T-helper 17 cell (primary cell): ENCODE measurements at places on chromosomes 6 and 20. TPM values are rescaled to one million over a fixed set of nuclear protein-coding genes. Genes with fewer than 3 reads are reported as not detected.
A peak's percentile ranks its signal among the peaks of the same experiment; 100 is the strongest.

GRCh38 chr6:38166411-38167240 lies 347.1 kb downstream of the ZFAND3 start:
- peaks cover 3% of the 10 kb centered on the region for H3K4me1 ChIP-seq
- H3K27ac ChIP-seq, result no peak overlapping the region
- no peak for DNase-seq

DNA sequence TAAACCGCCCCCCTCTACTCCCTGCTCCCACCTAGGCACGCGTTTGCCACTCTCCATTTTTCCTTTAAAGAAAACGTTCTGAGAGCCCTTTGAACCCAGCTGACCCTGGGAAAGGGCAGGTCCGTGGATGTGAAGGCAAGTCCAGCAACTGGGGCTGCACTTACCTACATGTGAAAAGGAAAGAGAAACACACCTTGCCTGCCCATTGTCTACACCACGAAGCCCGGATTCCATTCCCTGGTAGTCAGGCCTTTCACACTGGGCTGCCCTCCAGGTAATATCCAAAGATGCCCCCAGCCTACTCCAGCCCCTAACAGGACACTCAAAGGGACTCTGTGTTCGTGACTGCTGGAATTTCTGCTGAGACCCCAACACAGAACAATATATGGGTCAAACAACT lies 94.4 kb downstream of the CD83 start:
- no peaks in the 10 kb centered on the region for H3K27me3 ChIP-seq
- peaks cover 12% of the 10 kb centered on the region for H3K4me1 ChIP-seq
- DNase-seq, result no peak
- no peaks in the 10 kb centered on the region for H3K36me3 ChIP-seq
- H3K4me3 ChIP-seq, result peak overlapping the region; percentile 86

DNA sequence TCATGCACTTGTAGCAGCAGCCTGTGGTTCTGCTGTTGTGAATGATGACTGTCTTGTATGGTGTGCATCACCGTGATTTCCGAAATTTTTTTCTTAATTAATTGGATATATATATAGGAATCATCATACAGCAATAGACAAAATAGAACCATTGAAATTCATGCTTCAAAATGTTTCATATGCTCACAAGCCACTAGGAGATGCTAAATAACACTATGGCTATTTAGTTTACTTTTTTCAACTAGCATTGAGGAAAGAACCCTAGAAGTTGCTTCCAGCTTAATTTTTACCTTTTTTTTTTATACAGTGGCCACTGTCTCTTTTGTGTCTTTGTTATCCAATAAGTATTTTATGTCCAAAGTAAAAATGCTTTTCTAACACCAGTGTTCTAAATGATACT lies 485.4 kb downstream of the CDKAL1 start:
- H3K27me3 ChIP-seq, result no peaks in the 10 kb centered on the region
- H3K27ac ChIP-seq, result no peak overlapping the region

DNA sequence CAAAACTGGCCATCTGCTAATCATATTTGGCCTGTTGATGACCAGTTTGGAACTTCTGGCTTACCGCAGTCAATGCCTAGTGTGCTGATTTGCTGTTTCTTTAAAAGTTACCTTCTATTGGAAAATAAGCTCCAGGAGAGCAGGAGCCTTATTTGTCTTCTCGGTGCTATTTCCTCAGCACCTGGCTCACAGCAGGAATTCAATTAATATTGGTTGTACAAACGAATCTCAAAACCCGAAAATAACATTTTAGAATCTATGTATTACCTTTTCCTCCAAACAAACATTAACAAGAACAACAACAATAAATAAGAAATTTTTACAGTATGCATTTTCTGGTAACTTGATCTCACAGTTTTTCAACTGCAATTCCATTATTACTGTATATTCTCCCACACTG lies 1080.7 kb upstream of the MAP3K7 start:
- H3K4me3 ChIP-seq, result no peak overlapping the region
- H3K36me3 ChIP-seq, result no peaks in the 10 kb centered on the region
- H3K27ac ChIP-seq, result no peak overlapping the region
- H3K4me1 ChIP-seq, result no peaks in the 10 kb centered on the region
- no peak for DNase-seq

HSPA12B gene
- total RNA-seq, result not detected

DNA sequence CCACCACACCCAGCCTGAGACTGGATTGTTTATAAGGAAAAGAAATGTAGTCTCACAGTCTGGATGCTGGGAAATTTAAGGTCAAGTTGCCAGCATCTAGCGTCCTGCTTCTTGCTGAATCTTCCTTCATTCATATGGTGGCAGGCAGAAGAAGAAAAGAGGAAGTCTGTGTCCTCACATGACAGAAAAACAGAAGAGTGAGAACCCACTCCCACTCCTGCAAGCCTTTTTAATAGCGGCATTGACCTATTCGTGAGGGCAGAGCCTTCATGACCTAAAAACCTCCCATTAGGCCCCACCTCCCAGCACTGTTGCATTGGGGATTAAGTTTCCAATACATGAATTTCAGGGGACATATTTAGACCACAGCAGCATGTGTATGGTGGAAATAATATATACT lies 160.8 kb upstream of the BMP2 start:
- H3K27me3 ChIP-seq, result no peaks in the 10 kb centered on the region
- no peak overlapping the region for H3K27ac ChIP-seq
- H3K4me1 ChIP-seq, result no peaks in the 10 kb centered on the region
- H3K36me3 ChIP-seq, result no peaks in the 10 kb centered on the region
- H3K4me3 ChIP-seq, result no peak overlapping the region

DNA sequence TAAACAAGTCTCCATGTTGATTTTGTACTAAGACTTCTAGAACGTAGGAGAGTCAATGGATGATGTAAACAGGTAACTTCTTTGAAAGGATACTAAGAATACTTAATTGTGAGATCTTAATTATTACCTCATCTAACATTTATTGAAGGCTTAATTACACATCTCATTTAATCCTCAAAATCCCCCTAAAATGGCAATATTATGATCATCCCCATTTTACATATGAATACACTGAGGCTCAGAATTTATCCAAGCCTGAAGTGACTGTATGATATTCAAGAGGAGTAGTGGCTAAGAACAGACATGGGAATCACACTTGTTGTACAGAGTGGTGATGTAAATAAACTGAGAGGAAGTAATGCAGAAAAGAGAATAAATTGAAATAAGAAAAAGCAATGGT lies 22.9 kb downstream of the NOL7 start:
- peaks cover 9% of the 10 kb centered on the region for H3K36me3 ChIP-seq
- DNase-seq, result no peak
- peaks cover 23% of the 10 kb centered on the region for H3K4me1 ChIP-seq
- H3K4me3 ChIP-seq, result no peak overlapping the region
- H3K27me3 ChIP-seq, result no peaks in the 10 kb centered on the region

DNA sequence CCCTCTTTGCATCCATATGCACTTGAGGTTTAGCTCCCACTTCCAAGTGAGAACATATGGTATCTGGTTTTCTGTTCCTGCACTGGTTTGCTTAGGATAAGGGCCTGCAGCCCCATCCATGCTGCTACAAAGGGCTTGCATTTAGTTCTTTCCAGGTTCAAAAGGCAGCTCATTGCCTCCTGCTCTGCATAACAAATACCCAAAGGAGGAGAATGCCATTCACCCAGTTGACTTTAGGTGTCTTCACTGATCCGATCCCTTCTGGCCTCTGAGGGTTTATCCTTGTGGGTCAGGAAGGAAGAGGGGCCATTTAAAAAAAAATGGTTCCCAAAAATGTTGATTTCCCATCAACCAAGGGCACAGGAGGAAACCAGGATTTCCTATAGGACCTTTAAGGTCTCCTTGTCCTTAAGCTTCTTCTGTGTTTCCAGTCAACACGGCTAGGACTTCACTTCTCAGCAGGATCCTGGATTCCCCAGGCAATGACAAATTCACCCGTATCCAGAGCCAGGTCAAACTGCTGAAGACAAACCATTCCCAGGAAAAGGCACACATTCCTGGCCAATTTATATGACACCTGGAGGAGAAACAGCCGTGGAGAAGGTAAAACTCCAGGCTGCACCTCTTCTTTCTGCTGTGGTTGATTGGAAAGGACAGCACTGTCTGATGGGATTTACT lies 447.7 kb upstream of the CDH4 start:
- no peak for DNase-seq
- H3K27me3 ChIP-seq, result no peaks in the 10 kb centered on the region
- no peak overlapping the region for H3K27ac ChIP-seq
- no peaks in the 10 kb centered on the region for H3K4me1 ChIP-seq
- H3K4me3 ChIP-seq, result no peak overlapping the region
- no peaks in the 10 kb centered on the region for H3K36me3 ChIP-seq

DNA sequence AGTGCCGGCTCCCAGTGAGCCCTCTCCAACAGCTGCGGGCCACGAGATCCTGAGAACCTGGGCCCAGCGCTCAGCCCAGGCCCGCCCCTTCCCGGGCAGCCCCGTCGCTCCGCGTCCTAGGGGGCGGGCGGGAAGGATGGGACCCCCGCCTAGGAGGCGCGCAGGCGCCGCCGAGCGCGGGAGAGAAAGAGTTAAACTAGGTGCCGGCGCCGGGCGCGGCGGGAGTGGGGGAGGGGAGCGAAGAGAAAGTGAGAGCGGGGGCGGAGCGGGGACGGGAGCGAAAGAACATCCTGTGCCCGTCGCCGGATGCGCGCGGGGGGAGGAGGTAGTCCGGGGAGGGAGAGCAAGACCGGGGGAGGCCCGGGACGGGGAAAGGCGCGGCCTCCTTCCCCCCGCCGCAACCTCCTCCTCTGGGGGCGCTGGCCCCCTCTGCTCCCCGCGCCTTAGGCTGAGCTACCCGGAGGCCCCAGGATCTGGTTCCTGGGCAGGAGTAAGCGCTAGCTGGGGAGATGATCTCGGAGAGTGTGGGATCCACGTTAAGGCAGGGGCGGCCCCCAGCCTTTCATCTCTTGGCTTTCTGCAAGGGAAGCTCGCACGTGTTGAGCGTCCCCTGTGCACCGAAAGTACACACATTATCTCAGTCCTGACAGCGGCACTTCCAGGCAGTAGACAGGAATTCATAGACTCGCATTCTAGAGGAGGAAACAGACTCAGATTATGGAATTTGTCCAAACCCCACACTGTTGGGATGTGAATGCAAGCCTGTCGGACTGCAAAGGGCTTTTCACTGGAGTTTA lies 4.9 kb upstream of the ARMC12 start:
- peak; percentile 84 for DNase-seq
- peak overlapping the region; percentile 98 for H3K27ac ChIP-seq
- H3K36me3 ChIP-seq, result no peaks in the 10 kb centered on the region
- H3K4me1 ChIP-seq, result peaks cover 52% of the 10 kb centered on the region
- no peaks in the 10 kb centered on the region for H3K27me3 ChIP-seq

CHMP4B gene
- total RNA-seq, result 50.6 TPM

GRCh38 chr6:147648916-147649315 lies 140.4 kb downstream of the SAMD5 start:
- H3K27me3 ChIP-seq, result peaks cover 9% of the 10 kb centered on the region
- no peaks in the 10 kb centered on the region for H3K36me3 ChIP-seq
- DNase-seq, result no peak
- no peak overlapping the region for H3K4me3 ChIP-seq

DNA sequence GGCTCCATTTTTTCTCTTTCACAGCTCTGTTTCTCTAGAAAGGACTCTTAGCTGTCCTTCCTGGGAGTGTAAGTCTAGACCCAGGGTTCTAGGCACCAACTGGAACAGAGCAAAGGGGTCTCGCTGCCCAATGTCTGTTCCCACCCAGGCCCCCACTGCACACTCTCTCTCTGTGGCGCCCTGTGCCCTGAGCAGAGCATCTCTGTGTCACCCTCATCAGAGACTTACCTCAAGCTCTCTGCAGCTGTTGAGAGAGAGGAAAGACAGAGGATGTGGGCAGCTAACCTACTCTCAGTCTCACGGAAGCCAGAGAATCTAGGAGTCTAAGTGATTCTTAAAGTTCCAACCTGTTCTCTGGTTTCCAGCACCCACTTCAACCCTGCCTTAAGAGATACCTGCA lies 9.5 kb downstream of the NCR2 start:
- no peaks in the 10 kb centered on the region for H3K36me3 ChIP-seq
- no peak for DNase-seq
- peaks cover 27% of the 10 kb centered on the region for H3K4me1 ChIP-seq

- H3K27ac ChIP-seq, result no peak overlapping the region
- peaks cover 23% of the 10 kb centered on the region for H3K4me1 ChIP-seq
- no peaks in the 10 kb centered on the region for H3K27me3 ChIP-seq
- peaks cover 4% of the 10 kb centered on the region for H3K36me3 ChIP-seq
- H3K4me3 ChIP-seq, result no peak overlapping the region
These were observed 7.2 kb downstream of the HLA-DMB start for GRCh38 chr6:32933661-32934085.

PTCHD4 gene
- not detected for total RNA-seq

DNA sequence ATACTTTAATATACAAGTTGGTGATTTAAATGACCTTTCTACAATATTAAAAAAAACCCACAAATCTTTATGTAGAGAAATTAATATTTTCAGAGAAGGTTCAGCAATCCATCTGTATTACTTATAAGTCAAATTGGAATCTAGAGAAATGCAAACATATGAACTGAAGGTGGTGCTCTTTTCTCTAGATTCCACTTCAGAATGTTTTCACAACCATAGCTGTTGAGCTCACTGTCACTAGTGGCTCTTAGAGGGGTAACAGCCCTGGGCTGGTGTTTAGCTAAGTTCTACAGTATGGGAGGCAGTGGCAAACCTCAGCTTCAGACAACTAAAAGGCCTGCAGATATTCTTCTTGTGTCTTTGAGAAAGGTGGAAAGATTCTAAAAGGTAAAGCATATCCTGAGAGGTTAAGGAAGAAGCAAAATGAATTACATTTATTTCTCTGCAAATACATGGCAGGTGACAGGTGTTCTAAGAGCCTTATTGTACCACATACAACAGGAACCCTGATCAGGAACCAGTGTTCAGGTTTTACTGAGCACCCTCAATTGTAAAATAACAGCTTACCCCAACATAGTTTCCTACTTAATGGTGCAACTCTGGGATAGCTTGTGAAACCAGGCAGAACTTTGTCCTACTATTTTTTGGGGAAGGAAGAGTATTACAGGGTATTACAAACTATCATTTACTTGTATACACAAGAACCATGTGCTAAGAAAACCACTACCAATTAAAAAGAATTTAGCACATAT lies 56.6 kb upstream of the SAMHD1 start:
- peak overlapping the region; percentile 84 for H3K27ac ChIP-seq
- no peaks in the 10 kb centered on the region for H3K27me3 ChIP-seq
- no peak overlapping the region for H3K4me3 ChIP-seq
- H3K4me1 ChIP-seq, result peaks cover 13% of the 10 kb centered on the region

- peaks cover 3% of the 10 kb centered on the region for H3K36me3 ChIP-seq
- H3K27me3 ChIP-seq, result no peaks in the 10 kb centered on the region
These were observed 9.2 kb downstream of the TP53INP2 start for GRCh38 chr20:34713194-34713943.

DNA sequence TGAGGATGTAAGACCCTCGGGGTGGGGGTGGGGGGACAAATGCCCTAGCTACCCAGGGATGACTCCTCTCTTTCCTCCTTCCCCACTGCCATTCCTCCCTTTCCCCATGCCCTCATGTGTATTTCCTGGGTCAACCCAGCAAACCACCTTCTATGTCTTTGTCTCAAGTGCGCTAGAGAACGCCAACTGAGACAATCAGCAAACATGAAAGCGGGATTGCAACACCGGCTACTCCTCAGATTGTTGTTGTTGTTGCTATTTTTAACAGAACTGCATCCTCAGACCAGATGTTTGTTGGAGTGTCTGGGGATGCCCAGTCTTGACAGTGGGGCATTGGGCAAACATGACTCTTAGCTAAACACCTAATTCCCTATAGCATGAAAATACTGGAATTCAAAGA lies 39.3 kb upstream of the HIVEP1 start:
- no peak for DNase-seq
- H3K4me1 ChIP-seq, result peaks cover 13% of the 10 kb centered on the region
- H3K4me3 ChIP-seq, result no peak overlapping the region
- H3K36me3 ChIP-seq, result peaks cover 2% of the 10 kb centered on the region
- no peaks in the 10 kb centered on the region for H3K27me3 ChIP-seq
